HCT116 (cell line): ENCODE measurements at places on chromosomes 3 and 15. TPM values are rescaled to one million over a fixed set of nuclear protein-coding genes. Genes with fewer than 3 reads are reported as not detected.
A peak's percentile ranks its signal among the peaks of the same experiment; 100 is the strongest.

The CHP1 gene
- 101 TPM for total RNA-seq

The XIRP1 gene
- total RNA-seq = not detected

DNA sequence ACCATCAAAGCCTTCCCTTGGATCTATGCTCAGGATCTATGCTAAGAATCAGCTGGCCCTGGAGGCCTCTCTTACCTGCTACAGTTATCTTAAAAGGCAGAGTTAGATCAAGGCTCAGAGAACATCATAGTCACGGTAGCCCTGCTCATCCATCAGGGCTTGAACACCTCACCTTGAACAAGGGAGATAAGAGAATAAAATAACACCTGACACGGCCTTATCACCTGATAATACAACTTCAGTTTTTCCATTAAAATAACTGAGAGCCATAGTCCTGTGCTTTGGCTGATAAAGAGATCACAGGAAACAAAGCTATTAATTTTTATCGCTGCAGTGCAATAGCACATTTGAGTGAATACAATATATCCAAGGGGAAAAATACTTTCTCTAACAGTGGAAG lies 85.6 kb upstream of the LPP start:
- peaks cover 7% of the 10 kb centered on the region; the same call in 1 of the 2 replicates for H3K4me1 ChIP-seq
- no peak overlapping the region for H3K4me3 ChIP-seq
- no peaks in the 10 kb centered on the region for H3K27me3 ChIP-seq
- no peak for DNase-seq
- no peaks in the 10 kb centered on the region for H3K36me3 ChIP-seq

The CHRNB4 gene
- 2.0 TPM for total RNA-seq

DNA sequence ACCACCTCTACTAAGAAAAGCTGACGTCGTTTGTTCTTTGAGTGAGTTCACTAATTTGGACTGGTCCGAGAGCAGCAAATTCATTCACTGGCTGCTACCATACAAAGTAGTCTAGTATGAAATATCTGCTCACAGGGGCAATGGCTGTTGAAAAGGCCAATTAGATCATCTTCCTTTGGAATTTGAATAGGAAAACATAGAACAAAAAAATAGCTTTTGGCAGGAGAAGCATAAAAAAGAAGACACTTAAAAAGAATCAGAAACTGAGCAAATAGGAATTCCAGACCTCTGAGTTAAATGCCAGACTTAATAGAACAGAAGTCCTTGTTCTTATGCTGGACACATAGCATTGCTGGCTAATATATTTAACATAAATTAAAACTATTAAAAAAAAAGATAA lies 159.3 kb downstream of the IL1RAP start:
- no peaks in the 10 kb centered on the region for H3K4me1 ChIP-seq
- no peaks in the 10 kb centered on the region for H3K36me3 ChIP-seq
- no peak for DNase-seq
- H3K27me3 ChIP-seq = no peaks in the 10 kb centered on the region
- no peak overlapping the region for H3K27ac ChIP-seq

The NUDT16 gene
- total RNA-seq = 9.7 TPM

- H3K27me3 ChIP-seq = no peaks in the 10 kb centered on the region
- no peaks in the 10 kb centered on the region for H3K4me1 ChIP-seq
- DNase-seq = no peak
Observed at GRCh38 chr3:107025961-107026360, 351.3 kb upstream of the CCDC54 start.

DNA sequence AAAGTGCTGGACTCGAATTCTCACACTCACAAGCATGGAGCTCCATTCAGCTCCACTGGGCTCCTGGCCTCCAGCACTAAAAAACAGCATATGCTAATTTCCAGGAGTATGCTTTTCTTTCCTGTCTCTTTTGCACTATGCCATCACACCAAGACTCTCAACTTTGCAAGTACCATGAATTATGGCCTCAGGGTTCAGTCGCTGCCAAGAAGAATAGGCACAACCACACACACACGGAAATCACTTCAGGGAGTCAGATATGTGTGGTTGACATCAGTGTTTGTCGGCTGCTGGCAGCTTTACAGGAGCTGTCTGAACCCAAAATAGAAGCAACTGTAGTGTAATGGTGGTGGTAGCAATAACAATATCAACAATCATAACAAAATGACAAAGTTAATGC lies 305.0 kb upstream of the SLCO3A1 start:
- no peak overlapping the region for H3K4me3 ChIP-seq
- DNase-seq = no peak
- no peaks in the 10 kb centered on the region for H3K4me1 ChIP-seq
- no peak overlapping the region for H3K27ac ChIP-seq

The SNURF gene
- total RNA-seq = 0.44 TPM

- no peak overlapping the region for H3K4me3 ChIP-seq
- no peak for DNase-seq
- H3K4me1 ChIP-seq = no peaks in the 10 kb centered on the region
- peaks cover 9% of the 10 kb centered on the region for H3K36me3 ChIP-seq
- H3K27me3 ChIP-seq = no peaks in the 10 kb centered on the region
Observed at GRCh38 chr15:39588531-39589192, 7.8 kb downstream of the THBS1 start.

- no peak overlapping the region for H3K27ac ChIP-seq
- peaks cover 26% of the 10 kb centered on the region for H3K27me3 ChIP-seq
- DNase-seq = no peak
- H3K4me3 ChIP-seq = no peak overlapping the region
Observed at GRCh38 chr3:10918011-10918410, 74.5 kb upstream of the SLC6A1 start.

The TMCO5A gene
- not detected for total RNA-seq

GRCh38 chr15:83734487-83734886 lies 80.6 kb downstream of the ADAMTSL3 start:
- H3K27ac ChIP-seq = no peak overlapping the region
- no peaks in the 10 kb centered on the region for H3K36me3 ChIP-seq
- 0 out of 2 replicates have a peak, but pooled peaks cover 9% of the 10 kb centered on the region for H3K27me3 ChIP-seq
- H3K4me1 ChIP-seq = peaks cover 23% of the 10 kb centered on the region
- DNase-seq = peak; percentile 18

GRCh38 chr3:188342991-188343732 lies 189.2 kb downstream of the LPP start:
- peaks cover 10% of the 10 kb centered on the region for H3K4me1 ChIP-seq
- no peak overlapping the region for H3K4me3 ChIP-seq
- H3K27me3 ChIP-seq = no peaks in the 10 kb centered on the region
- H3K36me3 ChIP-seq = no peaks in the 10 kb centered on the region
- no peak overlapping the region for H3K27ac ChIP-seq

DNA sequence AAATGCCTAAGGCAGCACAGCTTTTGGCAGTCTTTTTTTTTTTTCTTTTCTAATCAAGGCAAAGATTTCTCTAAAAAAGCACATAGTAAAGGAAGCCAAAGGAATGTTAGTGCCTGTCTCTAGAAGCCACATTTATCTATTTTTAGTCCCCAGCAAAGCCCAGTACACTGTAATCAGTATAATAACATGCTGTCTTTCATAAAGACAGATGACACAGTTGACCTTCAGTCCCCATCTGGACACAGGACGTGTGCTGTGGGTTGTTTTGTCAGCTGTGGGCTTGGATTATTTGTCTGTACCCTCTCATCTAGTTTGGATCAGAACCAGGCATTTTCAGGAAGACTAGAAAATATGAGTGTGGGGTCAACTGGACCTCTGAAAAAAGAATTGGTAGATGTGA lies 110.4 kb upstream of the CTNNB1 start:
- no peaks in the 10 kb centered on the region for H3K27me3 ChIP-seq
- H3K4me3 ChIP-seq = no peak overlapping the region
- H3K27ac ChIP-seq = no peak overlapping the region
- H3K36me3 ChIP-seq = no peaks in the 10 kb centered on the region
